Right renal pelvis (tissue), 4 donors: ENCODE measurements at places on chromosomes 5 and 9. TPM values are rescaled to one million over a fixed set of nuclear protein-coding genes. Genes with fewer than 3 reads are reported as not detected.

DNA sequence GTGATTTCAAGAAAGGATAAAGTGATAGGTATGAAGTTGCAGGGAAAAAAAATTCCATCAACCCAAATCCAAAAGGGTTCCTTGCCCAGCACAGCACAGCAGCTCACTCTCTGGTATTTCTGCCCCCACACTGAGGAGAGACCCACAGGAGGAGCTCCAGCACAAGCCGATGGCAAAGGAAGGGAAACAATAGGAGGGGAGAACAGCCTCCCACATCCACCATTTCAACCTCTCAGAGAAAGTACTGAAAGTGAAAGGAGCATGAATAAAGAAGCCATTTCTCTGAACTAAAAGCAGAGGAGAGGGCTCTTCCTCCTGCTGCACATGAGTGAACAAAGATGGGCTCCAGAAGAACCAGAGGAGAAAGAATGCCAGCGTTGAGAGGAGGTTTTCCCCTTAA is 54.9 kb upstream of the ZSWIM6 start:
- DNase-seq: no peak

DNA sequence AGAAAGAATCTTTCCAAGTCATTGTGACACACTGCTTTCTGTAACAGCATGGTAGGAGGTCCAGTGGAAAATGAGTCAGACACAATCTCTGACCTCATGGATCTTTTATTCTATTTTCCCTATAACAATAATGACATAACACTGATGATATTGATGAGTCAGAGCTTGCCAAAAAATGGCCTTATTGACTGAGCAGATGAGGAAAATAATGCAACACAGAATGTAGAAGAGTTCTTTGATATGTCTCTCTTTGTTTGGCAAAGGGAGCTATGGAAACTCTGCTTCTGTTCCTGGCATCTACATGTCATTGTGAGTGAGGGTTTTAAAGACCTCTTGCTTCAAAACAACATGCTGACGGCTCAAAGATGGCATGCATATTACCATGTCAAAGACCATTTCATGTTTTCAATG is 443.1 kb upstream of the ZNF608 start:
- no peak for DNase-seq

DNA sequence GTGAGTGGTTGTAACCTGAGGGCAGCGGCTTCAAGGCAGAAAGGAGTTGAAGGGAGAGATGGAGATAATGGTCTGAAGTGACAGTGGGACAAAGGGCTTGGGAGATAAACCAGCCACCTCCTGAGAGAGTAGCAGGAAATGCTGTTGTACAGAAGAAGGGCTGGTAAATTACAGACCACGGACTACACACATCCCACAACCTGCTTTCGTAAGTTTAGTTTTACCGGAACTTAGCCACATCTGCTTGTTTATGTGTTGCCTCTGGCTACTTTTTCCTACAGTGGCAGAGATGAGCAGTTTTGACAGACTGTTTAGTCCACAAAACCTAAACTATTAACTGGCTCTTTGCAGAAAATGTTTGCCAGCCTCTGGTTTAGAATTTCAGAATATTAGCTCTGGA is 269.5 kb downstream of the ARHGEF28 start:
- no peak for DNase-seq

Gene CAMK4
- polyA plus RNA-seq: 5.3 TPM

Gene ZDHHC11B
- 4.3 TPM for polyA plus RNA-seq
